Uterus (tissue), 4 donors: ENCODE measurements at places on chromosomes 5 and 9. TPM values are rescaled to one million over a fixed set of nuclear protein-coding genes. Genes with fewer than 3 reads are reported as not detected.

The TENT4A gene
- total RNA-seq, result 23.7 TPM

DNA sequence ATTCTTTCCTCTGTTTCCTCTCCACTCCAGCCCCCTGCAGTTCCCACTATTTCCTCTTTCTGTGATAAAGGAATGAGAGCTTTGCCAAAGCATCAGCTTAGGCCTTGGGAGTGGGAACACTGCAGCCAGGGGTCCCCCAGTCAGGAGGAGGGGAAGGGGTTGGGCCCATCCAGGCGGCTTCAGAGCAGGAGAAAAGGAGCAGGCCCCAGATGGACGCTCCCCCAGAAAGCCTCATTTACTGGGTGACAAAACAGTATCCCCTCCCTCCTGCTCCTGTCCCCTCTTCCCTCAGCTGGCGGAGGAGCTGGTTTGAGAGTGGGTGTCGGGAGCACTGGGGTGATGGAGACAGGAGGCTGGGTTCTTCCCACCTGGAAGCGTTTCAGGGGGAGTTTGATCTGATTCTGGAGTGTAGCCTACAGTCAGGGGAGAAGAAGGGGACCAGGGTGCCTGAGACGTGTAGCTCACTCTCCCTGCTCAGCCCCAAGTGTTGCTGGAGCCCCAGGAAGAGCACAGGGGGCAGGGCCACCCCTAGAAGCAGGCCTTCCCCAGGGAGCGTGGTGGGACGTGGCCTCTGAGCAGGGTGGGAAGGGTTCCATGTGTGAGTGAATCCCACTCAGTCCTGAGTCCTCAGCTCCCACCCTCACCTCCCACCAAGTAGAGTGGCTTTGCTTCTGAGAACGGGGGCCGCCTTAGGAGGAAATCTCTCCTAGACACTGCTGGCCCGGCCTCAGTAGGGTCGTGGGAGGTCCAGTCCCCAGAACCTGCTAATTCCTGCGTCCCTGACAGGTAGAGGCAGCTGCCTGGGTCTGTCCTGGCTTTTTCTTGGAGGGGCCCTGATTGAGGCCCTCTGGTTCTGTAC lies 173.1 kb downstream of the CACNA1B start:
- no peak overlapping the region for H3K4me3 ChIP-seq
- H3K27ac ChIP-seq, result no peak overlapping the region
- H3K27me3 ChIP-seq, result no peaks in the 10 kb centered on the region
- no peaks in the 10 kb centered on the region for H3K4me1 ChIP-seq

GRCh38 chr5:140664030-140664358 lies 710 bp upstream of the WDR55 start:
- peaks cover 6% of the 10 kb centered on the region for H3K4me1 ChIP-seq
- peak overlapping the region; percentile 85 for H3K27ac ChIP-seq

DNA sequence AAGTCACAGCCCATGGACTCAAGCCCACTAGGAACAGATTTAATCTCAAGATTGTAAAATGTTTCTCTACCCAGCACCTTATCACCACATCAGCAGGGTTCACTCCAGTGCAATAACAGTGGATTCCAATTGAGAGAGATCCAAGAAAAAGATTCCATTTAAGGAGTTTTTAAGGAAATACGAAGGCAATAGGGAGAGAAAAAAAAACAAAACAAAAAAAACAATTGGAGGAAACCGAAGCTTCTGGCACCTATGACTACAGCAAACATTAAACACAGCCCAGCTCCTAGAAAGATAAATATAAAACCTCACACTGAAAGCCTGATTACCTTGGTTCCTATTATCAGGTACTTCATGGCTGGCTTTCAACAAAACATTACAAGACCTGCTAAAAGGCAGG lies 192.7 kb downstream of the DAB2IP start:
- no peak overlapping the region for H3K4me3 ChIP-seq
- H3K27me3 ChIP-seq, result no peaks in the 10 kb centered on the region
- H3K4me1 ChIP-seq, result no peaks in the 10 kb centered on the region
- DNase-seq, result peak; percentile 3
